ENCODE measurements at places on chromosomes 7 and 10.

- DNase-seq = peak; percentile 40
Measured at GRCh38 chr7:123749537-123749857, 694 bp upstream of the WASL start.

GRCh38 chr10:133169173-133169947, 9.3 kb downstream of the KNDC1 start:
- DNase-seq = no peak

DNA sequence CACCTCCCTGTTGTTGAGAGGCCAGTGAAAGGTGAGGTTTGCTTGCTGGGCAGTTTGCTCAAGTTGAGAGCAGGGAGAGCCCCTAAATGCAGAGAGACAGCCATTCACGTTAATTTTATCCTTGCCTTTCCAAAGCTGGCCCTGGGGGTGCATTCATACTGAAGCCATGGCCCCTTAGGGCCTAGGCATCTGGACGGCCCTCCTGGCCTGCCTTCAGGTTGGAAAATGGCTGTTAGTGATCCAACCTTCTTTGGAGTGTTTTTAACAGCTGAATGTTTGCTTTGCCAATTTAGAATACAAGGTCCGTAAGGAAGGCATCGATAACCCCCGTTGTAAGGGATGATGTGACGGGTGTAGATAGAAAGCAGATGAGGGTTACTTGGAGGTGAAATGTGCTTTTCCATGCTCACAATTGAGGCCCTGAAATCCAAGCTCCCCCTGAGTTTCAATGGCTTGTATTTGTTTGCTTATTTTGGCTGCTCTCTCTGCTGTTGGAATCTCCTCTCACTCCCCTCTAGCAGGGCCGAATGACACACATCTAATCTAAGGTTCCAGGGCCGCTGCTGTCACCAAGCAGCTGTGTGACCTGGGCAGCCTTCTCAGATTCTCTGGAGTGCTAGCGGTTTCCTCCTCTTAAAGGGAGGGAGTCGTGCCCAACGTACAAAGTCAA, 171.6 kb upstream of the MKI67 start:
- no peak for DNase-seq

GRCh38 chr10:71492872-71493271, 96.2 kb downstream of the CDH23 start:
- DNase-seq = no peak

DNA sequence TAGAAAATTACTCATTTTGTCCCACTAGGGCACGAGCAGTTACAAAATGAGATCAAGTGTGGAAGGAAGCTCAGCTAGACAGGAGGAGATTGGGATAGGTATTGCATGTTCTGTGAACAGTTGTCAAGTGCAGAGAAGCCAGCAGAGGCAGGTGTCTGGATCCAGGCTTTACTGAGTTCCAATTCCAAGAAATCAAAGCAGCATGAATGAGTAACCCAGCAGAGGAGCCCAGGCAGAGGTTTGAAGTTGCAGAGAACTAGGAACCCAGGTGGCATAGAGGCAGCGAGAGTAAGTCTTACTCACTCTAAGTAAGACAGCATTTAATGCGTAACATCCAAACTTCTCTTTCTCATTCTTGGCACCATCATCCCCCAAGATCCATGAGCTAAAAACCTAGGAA, 11.8 kb downstream of the MRC1 start:
- DNase-seq = no peak

DNA sequence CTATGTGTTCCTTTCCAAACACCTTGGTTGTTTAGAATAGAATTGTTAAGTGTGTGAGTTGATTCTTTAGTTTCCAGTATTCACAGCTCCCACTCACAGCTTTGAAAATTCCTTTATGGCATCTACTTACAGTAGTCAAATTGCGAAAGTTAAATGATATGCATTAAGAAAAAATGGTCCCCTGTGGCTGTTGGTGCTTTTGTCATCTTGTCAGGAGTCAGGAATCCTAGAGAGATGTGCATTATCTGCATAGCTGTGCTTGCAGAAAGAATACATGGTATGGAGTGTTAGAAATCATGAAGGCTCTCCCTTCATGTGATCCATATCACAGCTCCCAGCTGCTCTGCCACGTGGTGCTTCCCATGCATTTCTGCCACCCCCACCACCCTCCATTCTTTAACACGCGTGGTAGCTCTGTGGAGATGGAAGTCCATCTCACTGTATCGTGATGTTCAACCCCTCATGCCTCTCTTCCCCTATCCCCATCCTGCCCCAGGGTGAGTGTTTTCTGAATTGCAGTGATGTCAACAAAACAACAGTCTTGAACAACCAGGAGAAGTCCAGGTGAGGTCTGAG, 29.2 kb upstream of the CTTNBP2 start:
- DNase-seq = no peak

DNA sequence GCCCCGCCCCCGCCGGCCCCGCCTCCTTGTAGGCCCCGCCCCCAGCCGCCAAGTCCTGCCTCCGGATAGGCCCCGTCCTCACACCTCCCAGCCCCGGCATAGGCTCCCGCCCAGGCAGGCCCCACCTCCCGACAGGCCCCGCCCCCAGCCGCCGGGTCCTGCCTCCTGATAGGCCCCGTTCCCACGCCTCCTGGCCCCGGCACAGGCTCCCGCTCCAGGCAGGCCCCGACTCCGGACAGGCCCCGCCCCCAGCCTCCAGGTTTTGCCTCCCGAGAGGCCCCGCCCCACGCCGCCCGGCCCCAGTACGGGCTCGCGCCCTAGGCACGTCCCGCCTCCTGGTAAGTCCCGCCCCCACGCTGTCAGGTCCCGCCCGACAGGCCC, 232 bp upstream of the MICALL2 start:
- peak; percentile 97 for DNase-seq

GRCh38 chr7:1252540-1253090, 19.9 kb downstream of the UNCX start:
- no peak for DNase-seq

DNA sequence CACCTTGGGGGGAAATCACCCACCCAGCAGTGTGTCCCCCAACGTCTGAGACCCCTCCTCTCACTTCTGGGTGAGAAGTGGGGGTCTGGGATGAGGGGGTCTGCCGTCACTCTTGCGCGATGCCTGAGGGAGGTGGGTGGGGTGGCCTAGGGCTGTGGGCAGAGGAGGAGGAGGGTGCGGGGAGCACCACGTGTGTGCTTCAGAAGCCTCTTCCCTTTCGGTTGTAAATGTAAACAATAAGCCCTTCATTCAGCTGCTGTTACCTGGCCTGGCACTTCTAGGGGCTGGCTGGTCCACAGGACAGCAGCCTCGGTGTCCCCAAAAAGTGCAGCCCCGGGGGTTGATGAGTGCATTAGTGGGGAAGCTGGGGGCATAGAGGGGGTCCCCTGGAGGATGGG, 1.3 kb downstream of the CLIP2 start:
- DNase-seq = no peak

- DNase-seq = peak; percentile 51
Measured at GRCh38 chr7:155291045-155291530, 6.6 kb upstream of the INSIG1 start.

- no peak for DNase-seq
Measured at GRCh38 chr7:51025668-51026067, 243.0 kb upstream of the GRB10 start.

DNA sequence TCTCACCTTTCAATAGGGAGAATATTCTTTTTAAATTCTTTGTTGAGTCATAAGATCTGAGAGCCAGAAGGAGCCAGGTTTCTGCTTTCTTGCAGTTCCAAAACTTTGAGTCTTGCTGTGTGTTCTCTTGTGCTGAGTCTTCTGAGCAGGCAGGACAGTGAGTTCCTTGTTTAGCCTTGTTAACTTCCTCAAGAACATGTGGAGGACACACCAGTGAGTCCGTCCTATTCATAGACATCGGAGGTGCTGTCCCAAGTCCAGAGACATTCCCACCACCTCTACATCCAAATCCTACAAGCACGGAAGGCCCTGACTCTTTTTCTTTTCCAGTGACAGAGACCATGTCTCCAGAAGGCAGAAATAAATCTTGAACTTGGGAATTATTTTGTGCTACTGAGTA, 135.2 kb upstream of the AGK start:
- DNase-seq = no peak

DNA sequence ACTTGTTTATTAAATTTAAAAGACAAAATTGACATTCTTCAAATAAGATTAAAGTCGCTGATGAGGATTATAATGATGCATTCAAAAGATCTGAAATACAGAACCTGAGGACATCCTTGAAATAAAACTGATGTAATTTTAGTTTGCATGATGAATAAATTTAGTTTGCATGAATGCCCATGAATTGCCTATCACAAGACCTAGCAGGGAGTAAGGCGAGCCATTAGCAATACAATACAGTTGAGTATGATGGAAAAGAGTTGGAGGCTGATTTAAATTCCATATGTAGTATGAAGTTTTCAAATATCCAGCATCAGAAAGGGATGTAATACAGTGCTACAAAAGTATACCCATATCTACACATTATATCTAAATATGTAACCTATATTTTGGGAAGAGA, 321.3 kb downstream of the CACNA2D1 start:
- DNase-seq = no peak

GRCh38 chr7:4714767-4715409, 32.8 kb downstream of the FOXK1 start:
- DNase-seq = no peak

GRCh38 chr7:51301806-51302205, 14.8 kb downstream of the COBL start:
- no peak for DNase-seq

- no peak for DNase-seq
Measured at GRCh38 chr7:100641860-100642533, 645 bp upstream of the TFR2 start.

DNA sequence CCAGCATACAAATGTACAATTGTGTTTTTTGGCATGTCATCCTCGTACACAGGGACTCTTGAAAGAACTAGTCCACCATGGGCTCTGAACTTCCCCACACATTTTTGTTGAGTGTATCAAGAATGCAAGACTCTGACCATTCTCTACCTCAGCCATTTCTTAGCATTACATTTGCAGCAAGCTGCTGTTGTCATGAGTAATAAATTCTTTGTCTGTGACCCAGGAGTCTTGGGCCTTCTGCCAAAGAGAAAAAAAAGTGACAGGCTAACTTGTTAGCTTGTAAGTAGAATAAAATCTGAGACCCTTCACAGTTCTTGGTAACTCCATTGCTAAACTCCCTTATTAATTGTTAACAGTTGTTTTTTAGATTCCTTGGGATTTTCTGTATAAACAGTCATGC, 542.3 kb upstream of the MBL2 start:
- DNase-seq = peak; percentile 50

DNA sequence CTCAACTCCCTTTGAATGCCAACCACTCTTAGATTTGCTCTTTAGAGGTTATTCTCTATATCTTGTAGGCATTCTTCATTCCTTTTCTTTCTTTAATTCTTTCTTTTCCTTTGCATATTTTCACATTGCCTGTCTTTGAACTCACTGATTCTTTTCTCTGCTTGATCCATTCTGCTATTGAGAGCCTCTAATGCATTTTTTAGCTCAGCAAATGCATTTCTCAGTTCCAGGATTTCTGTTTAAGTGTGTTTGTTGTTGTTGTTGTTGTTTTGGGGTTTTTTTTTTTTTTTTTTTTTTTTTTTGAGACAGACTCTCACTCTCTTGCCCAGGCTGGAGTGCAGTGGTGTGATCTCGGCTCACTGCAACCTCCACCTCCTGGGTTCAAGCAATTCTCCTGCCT, 71.6 kb downstream of the FBXL13 start:
- DNase-seq = no peak

GRCh38 chr7:64839910-64840309, 45.7 kb downstream of the ZNF138 start:
- no peak for DNase-seq

DNA sequence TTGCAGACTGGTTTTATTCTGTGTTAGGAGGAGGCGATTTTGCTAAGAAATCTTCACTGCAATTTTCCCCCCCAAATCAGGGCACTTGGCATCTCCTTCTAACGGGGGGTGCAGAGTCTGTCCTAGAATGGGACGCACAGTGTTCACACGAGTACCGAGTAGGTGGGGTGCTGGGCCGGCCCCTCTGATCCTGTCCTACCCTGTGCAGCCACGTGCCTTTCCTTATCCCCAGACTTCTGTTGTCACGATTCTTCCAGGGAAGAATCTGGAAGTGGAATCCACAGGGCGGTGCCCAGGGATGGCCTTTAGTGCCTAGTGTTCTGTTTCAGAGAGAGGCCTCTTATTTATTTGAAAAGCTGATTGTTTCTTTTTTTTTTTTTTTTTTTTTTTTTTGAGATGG, 16.4 kb downstream of the CUX1 start:
- DNase-seq = no peak

- no peak for DNase-seq
Measured at GRCh38 chr7:31974351-31974750, 95.9 kb downstream of the PDE1C start.

DNA sequence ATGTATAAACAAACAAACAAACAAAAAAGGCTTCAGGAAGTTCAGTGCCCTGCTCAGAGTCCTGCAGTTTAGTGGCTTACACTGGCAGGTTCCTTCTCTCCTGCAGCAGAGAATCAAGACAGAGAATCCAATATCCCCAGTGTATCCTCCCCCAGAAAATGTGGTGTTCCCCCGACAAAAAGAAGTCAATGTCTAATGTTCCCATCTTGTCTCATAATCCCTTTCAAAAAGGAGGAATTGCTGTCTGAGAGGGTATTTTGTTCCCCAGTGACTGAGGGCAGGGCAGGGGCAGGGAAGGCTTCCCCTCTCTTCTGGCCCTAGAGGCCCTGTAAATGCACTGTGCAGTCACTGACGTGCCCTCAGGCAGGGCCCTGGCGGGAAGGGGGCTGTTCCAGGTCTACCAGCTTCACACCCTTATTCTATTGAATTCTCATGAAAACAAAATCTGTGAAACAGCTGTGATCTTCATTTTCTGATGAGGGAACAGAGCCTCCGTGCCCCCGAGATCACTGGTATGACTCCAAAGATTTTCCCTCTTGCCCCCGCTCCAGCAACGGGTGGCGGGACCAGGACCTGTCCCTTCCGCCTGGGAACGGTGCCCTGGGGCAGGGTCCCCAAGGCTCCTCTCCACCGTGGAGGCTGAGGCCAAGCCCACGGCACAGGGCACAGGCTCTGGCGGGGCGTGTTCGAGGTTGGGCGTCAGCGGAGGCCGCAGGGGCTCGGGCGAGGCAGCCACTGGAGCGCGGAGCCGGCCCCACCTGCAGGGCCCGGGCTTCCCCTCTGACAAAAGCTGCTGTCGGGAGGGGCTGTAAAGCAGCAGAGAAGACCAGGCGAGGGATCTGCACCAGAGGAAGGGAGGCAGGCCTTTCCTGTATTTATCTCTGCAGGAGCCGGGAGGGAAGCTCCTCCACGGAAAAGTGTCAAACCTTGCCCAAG, 13.4 kb upstream of the WDFY4 start:
- DNase-seq = no peak

GRCh38 chr10:74049955-74050354, 52.0 kb downstream of the VCL start:
- DNase-seq = no peak

- DNase-seq = peak; percentile 97
Measured at GRCh38 chr10:80498833-80499741, 38.6 kb upstream of the SH2D4B start.

DNA sequence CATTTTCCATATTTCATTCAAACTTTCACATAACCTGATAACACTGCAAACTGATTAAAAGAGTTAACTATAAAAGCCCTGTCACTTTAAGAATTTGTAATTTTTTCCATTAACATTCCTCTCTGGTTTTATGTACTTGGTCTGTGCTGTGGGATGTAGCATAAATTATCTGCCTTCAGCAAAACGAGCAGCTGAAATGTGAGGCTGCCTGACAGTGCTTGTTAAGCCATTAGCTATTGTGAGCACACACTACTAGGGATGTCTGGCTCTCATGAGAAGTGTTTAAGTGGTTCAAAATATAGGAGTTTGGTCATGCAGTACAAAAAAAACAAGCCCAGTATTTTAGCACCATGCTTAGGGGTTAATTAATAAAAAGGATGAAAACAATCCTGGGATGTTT, 63.0 kb downstream of the HOXA1 start:
- no peak for DNase-seq

- no peak for DNase-seq
Measured at GRCh38 chr7:6500691-6501090, 50.6 kb downstream of the GRID2IP start.
